Ecto neural progenitor cell (in vitro differentiated cells): ENCODE measurements at places on chromosomes 6 and 20.
A peak's percentile ranks its signal among the peaks of the same experiment; 100 is the strongest.

DNA sequence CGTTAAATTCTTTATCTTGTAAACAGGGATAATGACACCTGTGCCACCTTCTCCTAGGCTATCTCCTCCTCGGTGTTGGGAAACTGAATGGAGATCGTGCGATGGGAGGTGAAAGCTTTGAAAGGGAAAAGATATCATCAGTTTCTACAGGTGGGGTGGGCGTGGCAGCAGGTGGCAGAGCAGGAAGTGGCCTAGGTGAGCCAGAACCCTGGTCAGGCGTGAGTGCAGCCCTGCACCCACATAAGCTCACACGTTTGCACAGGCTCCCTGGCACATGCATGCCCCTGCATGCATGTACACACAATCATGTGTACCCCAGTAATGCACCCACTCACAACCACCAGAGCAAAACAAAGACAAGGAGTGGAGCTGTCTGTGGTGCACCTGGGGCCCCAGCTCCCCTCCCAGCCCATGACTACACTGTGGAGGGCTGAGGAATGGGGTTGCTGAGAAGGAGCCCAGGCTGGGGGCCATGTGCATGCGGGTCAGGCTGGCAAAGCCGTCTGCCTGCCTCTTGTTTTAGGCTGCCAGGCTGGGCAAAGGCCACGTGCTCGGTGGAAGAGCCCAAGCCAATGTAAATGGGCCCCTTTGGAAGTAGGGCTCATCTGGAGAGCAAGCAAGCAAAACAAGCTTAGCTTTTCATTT is 61.5 kb downstream of the TFAP2C start:
- DNase-seq = no peak

- DNase-seq = no peak
Measured at GRCh38 chr6:6312901-6313441, 7.5 kb downstream of the F13A1 start.

DNA sequence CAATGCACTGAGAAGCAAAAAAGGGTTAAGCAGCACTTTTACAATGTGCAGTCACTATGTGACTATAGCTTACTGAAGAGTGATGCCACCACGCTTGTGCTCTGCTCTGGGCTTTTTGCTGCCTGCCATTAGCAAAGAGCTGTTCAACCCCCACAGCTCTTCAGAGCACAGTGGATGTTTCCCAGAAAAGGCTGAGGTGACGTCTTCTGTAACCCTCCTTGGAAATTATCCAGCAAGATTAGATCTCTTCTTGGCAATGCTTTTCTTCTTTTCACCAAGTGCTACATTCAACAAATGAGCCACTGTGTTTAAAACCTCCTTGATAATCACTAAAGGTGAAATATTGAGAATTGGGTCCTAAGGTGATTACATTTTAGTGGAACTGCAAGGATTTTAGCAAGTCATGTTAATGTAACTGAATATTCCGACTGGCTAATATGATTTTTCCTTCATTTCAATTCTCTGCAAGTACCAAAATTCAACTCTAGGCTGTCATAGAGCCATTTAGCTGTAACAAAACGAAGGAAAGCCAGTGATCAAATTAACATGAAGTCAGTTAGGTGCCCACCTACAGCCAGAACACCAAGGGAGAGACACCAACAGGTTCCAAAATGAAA is 34.9 kb downstream of the ELOVL5 start:
- DNase-seq = no peak

- no peak for DNase-seq
Measured at GRCh38 chr6:26269531-26270485, 95.2 kb upstream of the BTN3A2 start.

- no peak for DNase-seq
Measured at GRCh38 chr6:169943241-169944060, 192.0 kb downstream of the ERMARD start.

GRCh38 chr6:1327630-1328029 is 15.7 kb downstream of the FOXQ1 start:
- no peak for DNase-seq

GRCh38 chr6:168703990-168704389 is 263.0 kb downstream of the SMOC2 start:
- no peak for DNase-seq

DNA sequence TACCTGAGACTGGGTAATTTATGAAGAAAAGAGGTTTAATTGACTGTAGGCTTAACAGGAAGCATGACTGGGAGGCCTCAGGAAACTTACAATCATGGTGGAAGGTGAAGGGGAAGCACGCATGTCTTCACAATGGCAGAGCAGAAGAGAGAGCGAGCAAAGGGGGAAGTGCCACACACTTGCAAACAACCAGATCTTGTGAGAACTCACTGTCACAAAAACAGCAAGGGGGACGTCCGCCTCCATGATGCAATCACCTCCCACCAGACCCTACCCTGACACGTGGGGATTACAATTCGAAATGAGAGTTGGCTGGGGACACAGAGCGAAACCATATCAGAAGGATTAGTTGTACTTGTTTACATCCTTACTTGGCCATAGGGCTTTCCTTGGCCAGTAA is 49.7 kb downstream of the FIG4 start:
- no peak for DNase-seq

GRCh38 chr6:14147891-14148290 is 30.3 kb downstream of the CD83 start:
- DNase-seq = no peak

GRCh38 chr6:170345662-170346061 is 39.1 kb downstream of the FAM120B start:
- no peak for DNase-seq

DNA sequence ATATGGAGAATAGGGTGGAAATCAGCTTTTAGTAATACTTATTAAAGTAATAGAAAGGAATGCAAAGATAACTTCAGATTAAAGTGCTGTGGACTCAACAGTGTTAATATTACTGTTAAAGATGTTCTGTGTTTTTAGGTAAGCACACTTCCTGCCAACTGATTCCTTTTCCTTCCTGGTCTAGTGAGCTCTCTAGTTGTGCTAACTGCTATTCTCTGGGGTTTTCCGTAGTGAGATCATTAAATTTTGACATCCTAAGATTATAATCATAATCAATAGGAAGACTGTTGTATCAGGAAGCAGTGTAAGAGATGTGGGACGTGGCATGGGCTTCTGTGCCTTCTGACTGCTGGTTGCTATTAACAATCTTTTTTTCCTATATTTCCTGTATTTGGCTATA is 1.2 kb upstream of the TMEM217 start:
- DNase-seq = no peak

GRCh38 chr6:89927791-89928550 is 33.7 kb downstream of the GJA10 start:
- no peak for DNase-seq

- no peak for DNase-seq
Measured at GRCh38 chr6:105569706-105570105, 166.8 kb upstream of the PREP start.

GRCh38 chr6:68026483-68026882 is 608.6 kb upstream of the ADGRB3 start:
- no peak for DNase-seq

DNA sequence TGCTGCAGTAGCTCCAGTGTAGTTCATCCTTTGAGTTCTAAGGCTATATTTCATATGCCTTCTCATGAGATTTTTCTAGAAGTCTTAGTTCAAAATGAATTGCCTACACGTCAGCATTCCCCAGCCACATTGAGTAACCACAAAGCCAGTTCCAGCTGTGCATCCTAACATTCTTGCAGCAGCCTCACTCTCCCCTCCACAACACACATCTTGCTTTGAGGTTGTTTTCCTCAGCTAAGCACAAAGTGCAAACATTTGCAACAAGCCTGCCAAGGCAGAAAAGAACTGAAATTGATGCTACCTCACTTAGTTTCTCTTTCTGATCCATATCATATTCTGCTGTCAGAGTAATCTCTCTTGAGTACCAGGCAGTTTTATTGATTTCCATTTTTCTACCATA is 160.7 kb upstream of the KCNQ5 start:
- DNase-seq = no peak

GRCh38 chr6:27078734-27079357 is 168.7 kb upstream of the PRSS16 start:
- DNase-seq = peak; percentile 63

GRCh38 chr6:38236631-38237030 is 403.1 kb downstream of the BTBD9 start:
- no peak for DNase-seq

DNA sequence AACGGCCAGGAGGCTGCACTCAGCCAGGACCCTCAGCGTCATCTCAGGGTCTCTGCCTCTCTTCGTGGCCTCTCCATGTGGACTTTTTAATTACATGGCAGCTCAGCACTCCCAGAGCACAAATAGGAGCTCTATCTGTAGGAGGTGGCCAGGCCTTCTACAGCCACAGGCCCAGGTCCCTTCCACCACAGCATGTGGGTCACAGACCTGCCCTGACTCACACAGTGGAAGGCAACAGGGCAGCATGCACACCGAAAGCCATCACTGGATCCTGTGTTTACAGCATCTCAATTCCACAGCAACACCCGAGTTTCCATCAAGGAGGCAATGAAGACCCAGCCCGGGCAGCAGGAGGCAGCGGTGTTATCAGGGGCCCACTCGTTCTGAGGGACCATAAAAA is 65.8 kb upstream of the CD93 start:
- DNase-seq = peak; percentile 24

GRCh38 chr20:21074605-21075336 is 31.4 kb downstream of the LINC00237 start:
- no peak for DNase-seq

DNA sequence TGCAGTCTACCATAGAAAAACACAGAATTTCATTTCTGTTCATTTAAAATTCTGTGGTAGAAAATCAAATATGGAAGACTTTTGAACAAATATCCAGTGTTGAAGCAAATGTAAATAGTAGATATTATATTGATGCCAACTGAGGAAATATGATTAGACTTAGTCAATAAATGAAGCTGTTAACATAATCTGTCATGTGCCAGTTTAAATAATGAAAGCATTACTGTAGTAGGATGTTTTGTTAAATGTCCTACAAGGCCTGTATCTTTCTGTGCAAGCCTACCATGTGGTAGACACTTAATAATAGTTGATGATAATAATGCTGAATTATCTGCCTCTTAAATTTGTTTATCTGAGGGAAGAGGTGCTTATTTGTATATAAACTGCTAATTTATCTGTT is 55.9 kb downstream of the CBFA2T2 start:
- no peak for DNase-seq

DNA sequence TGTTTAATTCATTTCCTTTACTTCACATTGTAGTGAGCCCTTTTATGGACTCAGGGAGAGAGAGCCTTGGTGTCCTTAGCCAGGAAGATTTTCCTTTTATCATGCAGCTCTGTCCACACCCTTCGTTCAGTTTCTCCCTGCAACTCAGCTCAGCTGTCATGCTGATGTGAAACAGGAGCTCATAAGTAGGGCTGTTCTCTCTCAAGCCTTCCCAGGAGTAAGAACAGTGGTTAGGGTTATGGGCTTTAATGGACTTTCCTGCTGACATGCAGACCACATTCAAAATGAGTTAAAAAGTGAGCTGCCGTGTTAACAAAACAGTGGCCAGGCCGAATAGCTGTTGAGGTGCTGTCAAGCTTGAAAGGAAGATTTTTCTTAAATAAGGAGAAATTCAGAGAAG is 104.1 kb downstream of the BCKDHB start:
- no peak for DNase-seq

- no peak for DNase-seq
Measured at GRCh38 chr6:14180609-14181008, 63.0 kb downstream of the CD83 start.

DNA sequence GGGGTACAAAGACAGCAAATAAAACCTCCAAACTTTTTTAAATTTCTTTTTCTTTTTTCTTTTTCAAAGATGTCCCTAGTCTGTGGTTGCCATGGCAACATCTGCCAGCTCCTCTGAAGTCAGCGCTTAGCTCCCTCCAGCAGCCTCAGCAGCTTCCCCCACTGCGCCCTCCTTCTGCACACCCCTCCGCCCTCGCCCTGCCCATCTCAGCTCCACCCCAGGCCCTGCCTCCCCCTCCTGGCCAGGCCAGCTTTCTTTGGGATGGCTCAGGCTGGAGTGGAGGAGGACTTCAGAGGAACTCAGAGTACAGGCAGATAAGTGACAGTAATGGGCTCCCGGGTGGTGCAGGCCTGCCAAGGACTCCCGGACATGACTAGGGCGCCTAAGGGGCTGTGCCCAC is 104.6 kb downstream of the LRFN2 start:
- peak; percentile 53 for DNase-seq

GRCh38 chr20:31684153-31685015 is 38.3 kb downstream of the BCL2L1 start:
- no peak for DNase-seq

DNA sequence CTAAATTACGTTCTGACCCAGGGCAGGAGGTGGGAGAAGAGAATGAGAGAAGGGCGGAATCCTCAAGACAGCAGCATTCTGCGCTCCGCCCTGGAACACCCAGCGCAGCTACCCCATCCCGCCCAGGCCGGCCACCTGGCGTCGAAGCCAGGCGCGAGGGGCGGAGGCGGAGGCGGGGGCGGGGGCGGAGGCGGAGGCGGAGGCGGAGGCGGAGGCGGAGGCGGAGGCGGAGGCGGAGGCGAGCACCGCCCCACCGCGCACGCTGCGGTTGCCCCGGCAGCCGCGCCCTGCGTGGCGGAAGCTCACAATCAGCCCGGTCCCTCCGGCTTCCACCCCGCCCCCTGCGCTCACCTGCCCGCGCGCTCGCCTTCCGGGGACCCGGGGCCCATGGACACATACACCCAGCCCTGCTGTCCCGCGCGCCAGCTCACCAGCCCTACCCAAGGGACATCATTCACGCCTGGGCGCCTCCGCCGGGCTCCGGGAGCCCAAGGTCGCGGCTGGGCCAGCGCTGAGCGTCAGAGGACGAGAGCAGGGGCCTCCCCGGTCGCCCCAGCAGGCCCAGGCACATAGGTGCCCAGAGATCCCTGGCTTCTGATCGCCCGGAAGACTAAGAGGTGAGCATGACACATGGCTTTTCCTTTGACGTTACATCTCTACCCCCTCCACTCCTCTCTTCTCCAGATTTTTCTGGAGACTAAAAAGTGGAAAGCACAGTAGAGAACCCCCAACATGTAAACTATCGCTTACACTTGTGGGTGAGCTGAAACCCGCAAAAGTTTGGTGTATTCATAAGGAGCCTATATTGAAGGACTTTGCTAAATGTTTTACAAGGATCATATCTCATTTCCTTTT is at the start of gene ANKEF1:
TSS of gene ANKEF1 (plus strand) at position 271 of the 855 bp plus-strand sequence. CDS start 3,315 bp downstream, outside the sequence.
- DNase-seq = peak; percentile 87

GRCh38 chr6:115060581-115060980 is 717.8 kb upstream of the HS3ST5 start:
- no peak for DNase-seq

DNA sequence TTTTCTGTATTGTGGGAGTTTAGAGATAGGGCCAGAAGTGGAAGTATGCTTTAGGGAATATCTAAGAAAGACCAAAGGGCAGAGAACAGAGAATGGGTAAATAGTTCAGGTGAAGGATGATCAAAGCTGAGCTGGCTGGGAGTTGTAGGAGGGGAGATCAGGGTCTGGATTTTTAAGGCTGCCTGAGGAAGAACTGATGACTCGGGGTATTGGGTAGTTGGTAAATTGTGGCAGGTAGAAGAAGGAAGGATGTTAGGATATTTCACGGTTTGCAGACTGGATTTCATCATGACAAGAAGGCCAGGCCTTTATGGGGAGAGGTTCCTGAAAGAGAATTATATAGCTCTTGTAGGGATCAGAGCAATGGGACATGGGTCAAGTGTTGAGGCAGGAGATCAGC is 492.9 kb downstream of the UTRN start:
- DNase-seq = no peak
